ENCODE measurements at places on chromosomes 4 and X.

DNA sequence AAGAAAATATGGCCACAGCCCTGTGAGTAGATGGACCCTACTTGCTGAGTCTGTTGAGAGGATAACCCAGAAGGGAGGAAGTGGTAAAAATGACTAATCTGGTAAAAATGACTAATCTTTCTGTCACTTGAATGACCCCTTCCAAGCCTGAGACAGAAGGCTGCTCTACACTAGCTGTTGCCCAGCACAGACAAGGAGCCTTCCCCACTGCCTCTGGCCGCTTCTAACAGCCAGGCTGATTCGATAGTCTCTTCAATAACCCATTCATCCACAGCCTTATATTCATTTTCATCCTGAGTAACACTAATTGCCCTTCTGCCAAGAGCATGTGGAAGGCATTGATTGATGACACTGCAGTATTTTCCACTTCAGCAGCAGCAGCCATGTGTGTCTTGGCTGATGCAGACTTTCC lies 18.4 kb downstream of the MAGEB17 start:
- no peak for DNase-seq

DNA sequence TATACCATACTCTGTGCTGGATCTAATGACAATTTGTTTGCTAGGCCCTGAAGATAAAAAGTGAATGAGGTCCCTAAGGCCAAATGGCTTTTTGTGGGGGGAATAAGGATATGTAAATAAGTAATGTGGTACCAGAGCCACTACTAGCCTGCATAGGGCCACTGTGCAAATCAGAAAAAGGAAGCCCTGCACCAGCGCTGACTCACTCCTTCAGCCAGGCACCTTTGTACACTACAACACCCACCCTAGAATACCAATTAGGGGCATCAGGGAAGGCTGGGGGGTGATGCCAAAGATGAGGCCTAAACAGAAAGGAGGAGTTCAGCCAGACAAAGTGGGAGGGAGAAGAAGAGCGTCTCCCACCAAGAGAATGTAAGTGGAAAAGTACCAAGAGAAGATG lies 122.2 kb downstream of the CAMK2D start:
- peak; percentile 33 for DNase-seq

DNA sequence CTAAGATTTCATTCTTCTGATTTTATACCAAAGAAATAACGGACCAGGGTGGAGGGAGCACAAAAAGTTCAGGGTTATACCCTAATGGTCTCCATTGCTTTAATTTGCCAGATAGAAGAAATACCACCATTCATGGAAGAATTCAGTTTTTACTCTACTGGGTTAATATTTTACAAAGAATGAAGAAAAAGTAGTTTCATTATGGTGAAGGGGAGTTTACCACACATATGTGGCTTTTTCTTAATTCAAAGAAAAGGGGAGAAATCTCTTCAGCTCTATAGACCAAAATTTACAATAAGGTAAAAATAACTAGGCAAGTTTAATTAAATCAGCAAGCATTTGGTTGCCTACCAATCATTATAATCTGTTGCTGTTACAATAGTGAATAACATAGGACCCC lies 37.6 kb downstream of the CASK start:
- DNase-seq, result no peak

DNA sequence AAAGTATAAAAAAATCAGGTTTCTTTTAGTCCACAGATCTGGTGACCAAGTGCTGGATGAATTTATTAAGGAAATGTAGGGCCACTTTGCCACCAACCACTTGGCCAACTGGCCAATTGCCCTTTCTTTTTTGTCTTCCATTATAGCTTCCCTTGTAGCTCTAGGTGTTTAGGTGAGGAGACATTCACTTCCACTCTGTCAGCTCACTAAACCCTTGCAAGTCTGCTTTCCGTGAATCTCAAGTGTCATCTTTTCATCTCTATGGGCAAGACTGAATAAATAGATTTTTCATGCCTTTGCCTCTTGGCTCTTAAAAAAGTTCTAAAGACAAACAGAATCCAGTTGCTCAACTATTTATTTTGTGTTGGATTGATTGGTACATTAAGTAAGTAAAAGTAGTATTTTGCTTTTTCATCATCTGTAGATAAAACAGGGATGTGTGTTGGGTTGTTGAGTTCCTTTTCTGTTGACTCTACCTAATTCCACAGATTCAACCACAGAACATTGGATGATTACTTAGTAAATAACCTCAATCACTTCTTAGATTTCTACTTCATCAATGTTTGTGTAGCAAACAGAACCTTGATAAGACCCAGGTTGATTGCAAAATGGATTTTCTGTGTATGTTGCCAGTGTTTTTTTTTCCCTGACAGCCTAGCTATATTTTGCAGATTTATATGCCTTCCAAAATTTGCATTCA lies 68.1 kb upstream of the GRXCR1 start:
- no peak for DNase-seq

GRCh38 chr4:23368081-23368697 lies 521.7 kb downstream of the PPARGC1A start:
- peak; percentile 42 for DNase-seq

GRCh38 chr4:8582016-8582415 lies 1.8 kb downstream of the GPR78 start:
- DNase-seq, result peak; percentile 6

- DNase-seq, result peak; percentile 10
Measured at GRCh38 chrX:135973025-135973547, 702 bp downstream of the MMGT1 start.

GRCh38 chr4:9904976-9905587 lies 116.2 kb downstream of the SLC2A9 start:
- no peak for DNase-seq

DNA sequence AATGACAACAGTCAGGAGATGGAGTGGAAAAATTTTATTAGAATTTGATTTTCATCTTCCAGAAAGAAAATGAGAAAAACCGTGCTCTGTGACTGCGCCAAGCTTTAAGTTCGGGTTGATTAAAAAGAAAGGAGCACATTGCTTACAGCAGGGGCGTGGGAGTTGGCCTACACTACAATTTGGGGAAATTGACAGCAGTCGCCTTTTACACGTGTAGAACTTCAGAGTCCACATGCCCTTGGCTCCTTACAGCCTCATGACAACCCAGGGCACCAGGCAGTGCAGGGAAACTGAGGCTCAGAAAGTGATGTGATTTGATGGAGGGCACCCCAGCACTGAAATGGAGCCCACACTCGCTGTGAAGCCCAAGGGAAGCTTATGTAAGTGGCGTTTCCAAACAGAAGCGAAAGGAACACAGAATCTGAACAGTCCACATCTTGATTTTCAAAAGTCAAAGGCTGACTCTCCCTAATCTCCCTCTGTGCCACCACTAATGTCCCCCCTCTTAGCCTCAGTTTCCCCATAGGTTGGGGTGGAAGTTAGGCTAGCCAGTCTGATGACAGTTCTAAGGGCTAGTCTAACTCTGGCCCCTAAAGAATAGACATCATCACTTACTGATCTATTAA lies 5.5 kb downstream of the PPP2R2C start:
- DNase-seq, result no peak

DNA sequence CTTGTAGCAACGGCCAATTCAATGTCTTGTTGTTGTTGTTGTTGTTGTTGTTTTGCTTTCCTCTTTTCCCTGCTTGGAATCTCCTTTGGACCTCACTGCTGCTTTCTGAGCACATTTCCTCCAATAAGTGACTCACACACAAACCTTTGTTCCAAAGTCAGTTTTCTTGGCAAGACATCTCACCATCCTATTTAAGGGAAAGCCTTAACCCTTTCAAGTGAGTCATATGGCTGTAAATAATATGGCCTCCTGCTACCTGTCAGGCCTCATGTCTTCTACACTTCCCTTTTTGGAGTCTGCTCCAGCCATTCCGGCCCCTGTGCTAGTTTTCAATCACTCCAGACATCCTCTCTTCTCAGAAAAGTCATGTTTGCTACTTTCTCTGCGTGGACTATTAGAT lies 79.5 kb upstream of the MAGEB10 start:
- no peak for DNase-seq

DNA sequence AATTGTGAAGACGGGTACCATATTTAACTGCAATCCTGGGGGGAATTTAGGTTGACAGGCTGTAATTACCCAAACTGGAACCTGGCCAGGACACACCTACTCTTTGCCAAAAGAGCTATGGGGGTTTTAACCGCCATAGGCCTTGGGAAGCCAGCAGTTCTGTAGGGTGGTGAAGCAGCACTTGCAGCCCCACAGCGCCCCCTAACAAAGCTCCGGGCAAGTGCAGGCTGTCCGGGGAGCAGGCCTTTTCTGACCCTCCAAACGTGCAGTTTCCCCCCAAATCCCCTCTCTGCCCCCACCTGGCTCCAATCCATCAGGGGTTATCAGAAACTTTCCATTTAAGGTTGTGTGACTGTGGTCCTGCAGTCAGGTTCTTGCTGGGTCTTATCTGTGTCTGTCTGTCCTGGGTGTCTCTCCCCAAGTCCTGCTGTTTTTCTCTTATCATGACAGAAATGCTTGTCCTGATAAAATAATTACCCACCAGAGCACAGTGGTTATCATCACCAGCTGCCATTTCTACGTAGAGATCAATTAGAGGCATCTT lies 350.9 kb downstream of the MID1IP1 start:
- DNase-seq, result peak; percentile 48

DNA sequence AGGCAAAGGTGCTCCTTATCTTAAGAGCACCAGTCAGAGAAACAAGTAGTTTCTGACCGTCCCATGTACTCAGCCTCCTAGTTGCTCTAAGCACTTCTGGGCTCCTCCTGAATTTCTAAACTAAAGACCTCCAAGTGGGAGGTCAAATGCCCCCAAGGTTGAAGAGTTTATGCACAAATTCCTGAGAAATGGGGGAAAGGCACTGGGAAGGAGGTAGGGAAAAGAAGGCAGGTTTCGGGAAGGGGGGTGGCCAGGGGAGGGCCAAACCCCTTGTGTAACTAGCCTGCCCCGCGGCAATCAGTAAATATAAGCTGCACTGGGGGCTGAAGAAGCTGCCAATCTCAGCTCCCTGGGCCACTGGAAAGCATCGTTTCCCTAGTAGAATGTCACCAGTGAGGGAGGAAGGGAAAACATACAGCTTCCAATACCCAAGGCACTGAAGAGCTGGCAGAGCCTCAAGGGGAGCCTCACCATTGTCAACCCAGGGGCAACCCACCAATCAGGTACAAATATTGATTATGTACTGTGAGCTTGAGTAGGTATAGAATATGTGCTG lies 3.4 kb downstream of the FOXO4 start:
- no peak for DNase-seq

DNA sequence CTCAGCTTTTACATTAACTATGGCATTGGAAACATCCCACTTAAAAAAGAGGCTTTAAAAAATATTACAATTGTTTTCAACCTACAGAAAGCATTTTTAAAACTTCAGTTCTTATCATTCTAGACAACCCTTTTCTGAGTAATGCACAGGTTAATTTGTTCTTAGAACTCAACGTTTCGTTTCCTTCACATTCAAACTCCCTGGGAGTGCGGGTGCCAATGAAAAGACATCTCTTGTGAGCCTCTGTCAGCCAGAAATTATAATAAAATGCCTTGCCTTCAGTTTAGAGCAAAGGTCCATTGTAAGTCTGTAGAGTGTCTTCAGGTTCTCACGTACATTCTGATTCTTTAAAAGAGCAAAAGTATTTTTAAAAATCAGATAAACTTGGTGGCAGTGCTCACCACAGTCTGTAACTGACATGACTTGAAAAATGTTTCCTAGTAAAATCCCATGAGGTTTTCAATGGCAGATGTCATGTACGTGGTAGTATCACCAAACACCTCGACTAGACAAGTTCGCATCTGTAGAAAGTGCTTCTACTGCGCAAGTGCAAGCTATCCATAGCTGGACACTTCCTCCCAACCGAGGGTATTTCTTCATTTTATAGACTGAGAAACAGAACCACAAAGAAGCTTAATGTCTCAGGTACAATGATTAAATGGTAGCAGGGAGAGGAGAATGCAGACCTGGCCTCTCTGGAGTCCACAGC lies 65.8 kb downstream of the HAUS3 start:
- DNase-seq, result no peak

DNA sequence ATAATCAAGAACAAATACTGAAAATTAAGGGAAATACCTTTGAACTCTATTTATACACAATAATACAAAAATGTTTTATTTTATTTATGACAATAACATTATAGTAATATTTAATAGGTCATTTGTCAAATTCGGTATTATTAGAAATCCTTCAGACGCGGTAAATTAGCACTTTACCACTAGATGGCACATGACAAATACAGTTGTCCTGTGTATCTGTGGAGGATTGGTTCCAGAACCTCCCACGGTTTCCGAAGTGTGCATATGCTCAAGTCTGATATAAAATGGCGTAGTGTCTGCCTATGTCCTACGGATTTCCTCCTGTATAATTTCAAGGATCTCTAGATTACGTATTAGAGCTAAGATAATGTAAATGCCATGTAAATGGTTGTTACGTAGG lies 8.1 kb upstream of the LINC00632 start:
- DNase-seq, result no peak

DNA sequence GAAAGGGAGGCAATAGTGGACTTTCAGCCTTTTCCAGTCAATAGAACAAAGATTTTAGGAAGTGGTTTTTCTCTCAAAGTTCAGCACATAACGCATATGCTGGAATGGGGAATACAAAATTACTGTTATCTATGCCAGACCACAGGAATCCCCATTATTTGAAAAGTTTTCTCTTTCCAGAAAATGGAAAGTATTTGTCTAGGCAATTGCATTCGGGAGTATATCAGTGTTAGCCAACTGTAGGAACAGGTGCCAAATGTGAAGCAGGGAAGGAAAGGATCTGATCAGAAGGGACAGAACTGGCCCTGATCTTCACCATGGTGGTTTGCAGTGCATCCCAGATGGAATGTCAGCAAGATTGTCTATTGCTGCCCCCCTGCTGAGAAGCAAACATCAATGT lies 213.6 kb downstream of the CPE start:
- no peak for DNase-seq

- DNase-seq, result no peak
Measured at GRCh38 chr4:71417150-71417549, 78.3 kb downstream of the SLC4A4 start.

DNA sequence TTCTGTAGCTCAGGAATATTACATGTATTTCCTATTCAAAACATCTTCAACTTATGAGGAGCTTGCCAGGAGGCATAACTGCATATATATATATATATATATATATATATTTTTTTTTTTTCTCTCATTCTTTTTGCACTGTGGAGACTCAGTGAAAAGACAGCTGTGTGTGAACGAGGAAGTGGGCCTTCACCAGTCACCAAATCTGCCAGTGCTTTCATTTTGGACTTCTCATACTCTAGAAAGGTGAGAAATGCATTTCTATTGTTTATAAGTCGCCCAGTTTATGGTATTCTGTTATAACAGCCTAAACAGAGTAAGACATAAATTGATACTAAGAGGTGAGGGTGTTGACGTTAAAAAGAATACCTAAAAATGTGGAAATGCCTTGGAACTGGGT lies 710.6 kb downstream of the TRAM1L1 start:
- DNase-seq, result no peak

Measured in left colon (tissue), 2 donors.